Naive thymus-derived CD8-positive, alpha-beta T cell (primary cell): ENCODE measurements at places on chromosomes 7 and 10. TPM values are rescaled to one million over a fixed set of nuclear protein-coding genes. Genes with fewer than 3 reads are reported as not detected.

Gene HABP2
- polyA plus RNA-seq, result not detected

GRCh38 chr7:79381921-79382320 lies 71.5 kb downstream of the MAGI2 start:
- no peaks in the 10 kb centered on the region for H3K27me3 ChIP-seq
- H3K4me1 ChIP-seq, result no peaks in the 10 kb centered on the region
- DNase-seq, result no peak
- no peaks in the 10 kb centered on the region for H3K36me3 ChIP-seq

Gene NPTX2
- not detected for polyA plus RNA-seq

Gene IL6
- not detected for polyA plus RNA-seq

GRCh38 chr10:80485946-80486764 lies 32.0 kb downstream of the TSPAN14 start:
- no peak for DNase-seq
- peak overlapping the region; percentile 97 for H3K27ac ChIP-seq
- no peaks in the 10 kb centered on the region for H3K27me3 ChIP-seq
- peak overlapping the region; percentile 89 for H3K4me3 ChIP-seq
- H3K4me1 ChIP-seq, result peaks cover 82% of the 10 kb centered on the region

DNA sequence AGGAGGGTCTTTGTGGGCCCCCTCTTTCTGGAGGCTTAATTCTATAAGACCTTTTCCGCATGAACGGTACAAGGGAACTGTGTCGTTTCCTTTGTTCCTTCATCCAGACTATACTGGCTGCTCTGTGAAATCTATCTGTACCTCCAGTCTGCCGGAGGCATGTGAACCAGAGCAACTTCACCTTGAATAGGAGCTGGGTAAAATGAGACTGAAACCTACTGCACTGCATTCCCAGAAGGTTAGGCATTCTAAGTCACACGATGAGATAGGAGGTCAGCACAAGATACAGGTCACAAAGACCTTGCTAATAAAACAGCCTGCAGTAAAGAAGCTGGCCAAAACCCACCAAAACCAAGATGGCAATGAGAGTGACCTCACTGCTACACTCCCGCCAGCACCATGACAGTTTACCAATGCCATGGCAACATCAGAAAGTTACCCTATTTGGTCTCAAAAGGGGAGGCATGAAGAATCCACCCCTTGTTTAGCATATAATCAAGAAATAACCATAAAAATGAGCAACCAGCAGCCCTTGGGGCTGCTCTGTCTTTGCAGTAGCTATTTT lies 36.8 kb upstream of the INPP5F start:
- H3K4me3 ChIP-seq, result no peak overlapping the region
- DNase-seq, result no peak
- no peaks in the 10 kb centered on the region for H3K27me3 ChIP-seq

DNA sequence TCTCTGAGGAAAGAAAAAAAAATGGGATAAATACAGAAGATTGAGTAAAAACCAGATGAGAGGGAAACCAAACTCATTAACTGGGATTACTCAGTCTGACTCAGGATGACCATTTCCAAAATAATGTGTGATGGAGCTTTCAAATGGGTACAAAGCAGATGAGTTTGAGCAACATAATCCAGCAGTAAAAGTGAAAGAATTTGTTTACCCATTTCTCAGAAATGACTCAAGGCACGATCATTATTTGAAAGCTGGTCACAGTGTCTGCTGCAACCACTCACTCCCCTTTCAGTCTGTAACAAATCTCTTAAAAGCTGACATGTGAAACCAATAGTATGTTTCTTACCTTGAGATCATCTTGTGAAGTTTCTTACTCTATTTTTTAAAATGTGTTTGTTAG lies 104.7 kb upstream of the KLF14 start:
- no peak overlapping the region for H3K4me3 ChIP-seq
- DNase-seq, result no peak
- H3K36me3 ChIP-seq, result no peaks in the 10 kb centered on the region
- peaks cover 18% of the 10 kb centered on the region for H3K4me1 ChIP-seq

DNA sequence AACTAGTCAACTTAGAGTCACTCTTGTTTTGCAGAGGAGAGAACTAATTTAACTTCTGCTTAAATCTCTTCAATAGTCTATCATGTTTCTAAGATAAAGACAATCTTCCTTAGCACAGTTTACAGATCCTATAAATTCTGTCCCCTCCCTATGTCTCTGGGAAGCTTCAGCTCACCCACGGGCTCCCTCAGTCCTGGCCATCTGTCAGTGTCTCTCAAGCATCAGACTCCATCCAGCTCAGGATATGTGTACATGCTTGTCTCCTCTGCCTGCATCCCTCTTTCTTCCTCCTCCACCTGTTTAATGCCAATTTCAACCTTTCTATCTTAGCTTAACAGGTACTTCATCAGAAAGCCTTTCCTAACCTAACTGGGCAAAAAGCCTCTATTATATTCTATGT lies 177.1 kb upstream of the PTER start:
- H3K27me3 ChIP-seq, result peaks cover 7% of the 10 kb centered on the region
- H3K36me3 ChIP-seq, result no peaks in the 10 kb centered on the region
- no peak overlapping the region for H3K27ac ChIP-seq
- no peak overlapping the region for H3K4me3 ChIP-seq
- DNase-seq, result no peak

GRCh38 chr10:69838853-69839252 lies 37.1 kb downstream of the COL13A1 start:
- H3K36me3 ChIP-seq, result no peaks in the 10 kb centered on the region
- H3K27me3 ChIP-seq, result peaks cover 17% of the 10 kb centered on the region
- H3K4me1 ChIP-seq, result no peaks in the 10 kb centered on the region
- H3K4me3 ChIP-seq, result no peak overlapping the region

DNA sequence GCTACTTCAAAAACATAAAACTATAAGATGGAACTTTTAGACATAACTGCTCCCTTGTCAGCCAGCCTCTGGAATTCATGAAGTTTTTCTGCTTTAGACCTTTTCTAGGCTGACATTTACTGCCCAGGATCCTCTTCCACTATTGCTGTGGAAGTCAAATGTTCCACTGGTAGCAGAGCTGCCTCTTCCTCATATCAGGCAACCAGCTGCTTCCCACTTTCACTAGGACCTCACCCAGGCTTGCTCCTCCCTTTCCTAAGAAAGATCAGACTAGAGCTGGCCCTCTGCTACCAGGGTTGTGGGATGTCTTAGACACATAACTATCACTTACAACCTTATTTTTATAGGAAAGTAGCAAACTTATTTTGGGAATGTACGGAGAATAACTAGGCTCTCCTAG lies 121.5 kb downstream of the CTTNBP2 start:
- H3K27ac ChIP-seq, result no peak overlapping the region
- H3K4me3 ChIP-seq, result no peak overlapping the region
- no peak for DNase-seq
- H3K27me3 ChIP-seq, result peaks cover 7% of the 10 kb centered on the region
- no peaks in the 10 kb centered on the region for H3K4me1 ChIP-seq
- H3K36me3 ChIP-seq, result no peaks in the 10 kb centered on the region

- DNase-seq, result peak; percentile 25
- H3K4me1 ChIP-seq, result peaks cover 33% of the 10 kb centered on the region
- H3K36me3 ChIP-seq, result peaks cover 13% of the 10 kb centered on the region
- no peak overlapping the region for H3K4me3 ChIP-seq
- H3K27ac ChIP-seq, result peak overlapping the region; percentile 40
- no peaks in the 10 kb centered on the region for H3K27me3 ChIP-seq
These were observed 30.7 kb upstream of the ANTXRL start for GRCh38 chr10:46255801-46256747.

Gene CPA1
- not detected for polyA plus RNA-seq

DNA sequence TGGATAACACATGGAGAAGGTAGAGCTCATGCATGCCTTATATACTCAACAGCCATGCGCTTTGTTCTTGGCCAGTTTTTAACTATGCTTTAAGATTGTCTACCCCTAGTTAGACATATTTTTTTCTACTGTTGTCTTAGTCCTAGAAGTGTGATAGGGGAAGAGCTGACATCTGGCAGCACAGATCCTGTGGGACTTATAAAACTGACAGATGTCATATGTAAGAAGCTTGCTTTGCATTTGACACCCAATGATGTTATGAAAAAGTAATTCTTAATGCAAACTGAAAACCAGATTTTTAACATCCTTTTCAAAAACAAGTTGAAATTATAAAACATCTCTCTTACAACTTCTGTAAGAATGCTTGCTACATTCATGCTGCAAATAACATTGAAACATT lies 715.9 kb upstream of the LRRN3 start:
- no peaks in the 10 kb centered on the region for H3K27me3 ChIP-seq
- H3K4me1 ChIP-seq, result no peaks in the 10 kb centered on the region
- H3K36me3 ChIP-seq, result no peaks in the 10 kb centered on the region
- no peak overlapping the region for H3K27ac ChIP-seq

GRCh38 chr7:17530244-17530643 lies 231.8 kb downstream of the AHR start:
- DNase-seq, result no peak
- no peak overlapping the region for H3K27ac ChIP-seq
